LHCN-M2 (cell line): ENCODE measurements at places on chromosomes 6 and 20. TPM values are rescaled to one million over a fixed set of nuclear protein-coding genes. Genes with fewer than 3 reads are reported as not detected.
A peak's percentile ranks its signal among the peaks of the same experiment; 100 is the strongest.

DNA sequence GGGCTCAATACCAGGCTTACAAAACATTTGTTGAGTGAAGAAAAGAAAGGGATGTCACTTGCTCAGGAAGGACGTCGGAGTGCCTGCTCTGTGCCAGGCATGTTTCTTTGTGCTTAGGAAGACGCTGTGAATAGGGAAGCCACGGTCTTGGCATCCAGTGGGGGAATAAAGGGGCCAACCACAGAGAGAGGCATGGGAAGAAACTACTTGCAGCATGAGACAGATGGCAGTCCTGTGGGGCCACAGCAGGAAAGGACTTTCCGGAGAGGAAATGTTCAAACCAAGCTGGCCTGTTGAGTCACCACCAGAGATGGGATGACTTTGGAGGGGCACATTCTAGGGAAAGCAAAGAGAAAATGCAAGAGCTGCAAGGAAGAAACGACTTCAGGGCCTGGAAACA, 173.2 kb downstream of the CDH26 start:
- DNase-seq: no peak

Gene TMC2
- not detected in 2 replicates for total RNA-seq

Gene DEFB132
- not detected in 2 replicates for total RNA-seq

Gene HS3ST5
- total RNA-seq: 0.11 TPM in 1 of 2 replicates, not detected in the other

GRCh38 chr6:31465185-31465536, 32.8 kb upstream of the MICB start:
- no peak for DNase-seq

Gene POU5F1
- 0.63 and 1.3 TPM in 2 replicates for total RNA-seq

GRCh38 chr6:82033631-82034211, 213.8 kb downstream of the IBTK start:
- no peak for DNase-seq

GRCh38 chr6:101826678-101827077, 433.2 kb downstream of the GRIK2 start:
- no peak for DNase-seq

Gene EPB41L2
- 18.1 and 26.2 TPM in 2 replicates for total RNA-seq

DNA sequence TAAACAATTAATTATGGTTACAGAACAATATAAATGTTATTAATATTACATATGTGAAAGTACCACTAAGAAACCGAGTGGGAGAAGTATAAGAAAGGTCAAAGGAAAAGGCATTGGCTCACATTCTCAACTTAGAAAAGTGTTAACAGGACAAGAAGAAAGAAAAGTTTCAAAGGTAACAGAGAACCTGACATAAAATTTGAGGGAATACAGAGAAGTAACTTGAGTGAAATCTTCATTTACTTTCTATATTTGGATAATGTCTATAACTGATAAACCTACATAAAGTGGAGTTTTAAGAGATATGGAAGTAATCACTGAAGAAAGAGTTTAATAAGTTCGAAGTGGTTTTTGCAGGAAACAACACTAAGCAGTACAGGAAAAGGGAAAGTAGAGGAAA, 30.1 kb downstream of the REPS1 start:
- no peak for DNase-seq

Gene BCAS1
- 0.06 TPM in 1 of 2 replicates, not detected in the other for total RNA-seq

Gene FAM209A
- not detected in 2 replicates for total RNA-seq

Gene ULBP3
- total RNA-seq: 10.7 and 11.0 TPM in 2 replicates

Gene ULBP2
- 7.6 and 8.1 TPM in 2 replicates for total RNA-seq

DNA sequence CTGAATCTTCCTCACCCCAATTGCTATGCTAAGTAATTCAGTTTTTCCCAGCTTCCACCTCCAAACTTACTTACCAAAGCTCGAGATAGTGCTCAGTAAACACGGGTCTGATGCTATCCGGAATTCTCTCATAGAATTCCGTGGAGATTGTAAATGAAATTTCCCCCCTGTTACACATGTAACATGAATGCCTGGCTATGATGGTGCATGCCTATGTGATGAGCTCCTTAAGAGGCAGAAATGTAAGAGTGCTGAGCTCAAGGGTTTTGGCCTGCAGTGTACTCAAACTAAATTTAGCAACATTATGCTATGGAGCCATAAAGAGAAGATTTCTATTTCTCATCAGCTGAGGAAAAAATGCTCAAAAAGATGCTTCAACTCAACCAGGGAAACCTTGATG, 133.4 kb upstream of the FUT9 start:
- DNase-seq: no peak

Gene C6orf58
- total RNA-seq: not detected in 2 replicates

GRCh38 chr6:31048099-31048498, 37.8 kb downstream of the MUC22 start:
- DNase-seq: no peak

DNA sequence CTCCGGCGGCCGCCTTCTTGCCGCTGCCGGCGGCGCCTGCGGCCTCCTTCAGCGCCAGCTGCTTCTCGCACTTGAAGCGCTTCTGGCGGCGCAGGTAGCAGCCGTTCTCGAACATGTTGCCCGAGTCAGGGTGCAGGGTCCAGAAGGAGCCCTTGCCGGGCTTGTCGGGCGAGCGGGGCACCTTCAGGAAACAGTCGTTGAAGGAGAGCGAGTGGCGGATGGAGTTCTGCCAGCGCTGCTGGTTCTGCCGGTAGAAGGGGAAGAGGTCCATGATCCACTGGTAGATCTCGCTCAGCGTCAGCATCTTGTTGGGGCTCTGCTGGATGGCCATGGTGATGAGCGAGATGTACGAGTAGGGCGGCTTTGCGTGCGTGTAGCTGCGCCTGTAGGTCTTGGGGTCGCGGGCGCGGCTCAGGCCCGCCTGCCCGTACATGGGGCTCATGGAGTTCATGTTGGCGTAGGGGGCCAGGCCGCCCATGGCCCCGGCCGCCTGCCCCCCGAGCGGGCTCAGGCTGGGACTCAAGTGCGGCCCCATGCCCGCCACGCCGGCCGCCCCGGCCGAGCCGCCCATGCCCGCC, 1.9 kb downstream of the FOXA2 start:
- no peak for DNase-seq

DNA sequence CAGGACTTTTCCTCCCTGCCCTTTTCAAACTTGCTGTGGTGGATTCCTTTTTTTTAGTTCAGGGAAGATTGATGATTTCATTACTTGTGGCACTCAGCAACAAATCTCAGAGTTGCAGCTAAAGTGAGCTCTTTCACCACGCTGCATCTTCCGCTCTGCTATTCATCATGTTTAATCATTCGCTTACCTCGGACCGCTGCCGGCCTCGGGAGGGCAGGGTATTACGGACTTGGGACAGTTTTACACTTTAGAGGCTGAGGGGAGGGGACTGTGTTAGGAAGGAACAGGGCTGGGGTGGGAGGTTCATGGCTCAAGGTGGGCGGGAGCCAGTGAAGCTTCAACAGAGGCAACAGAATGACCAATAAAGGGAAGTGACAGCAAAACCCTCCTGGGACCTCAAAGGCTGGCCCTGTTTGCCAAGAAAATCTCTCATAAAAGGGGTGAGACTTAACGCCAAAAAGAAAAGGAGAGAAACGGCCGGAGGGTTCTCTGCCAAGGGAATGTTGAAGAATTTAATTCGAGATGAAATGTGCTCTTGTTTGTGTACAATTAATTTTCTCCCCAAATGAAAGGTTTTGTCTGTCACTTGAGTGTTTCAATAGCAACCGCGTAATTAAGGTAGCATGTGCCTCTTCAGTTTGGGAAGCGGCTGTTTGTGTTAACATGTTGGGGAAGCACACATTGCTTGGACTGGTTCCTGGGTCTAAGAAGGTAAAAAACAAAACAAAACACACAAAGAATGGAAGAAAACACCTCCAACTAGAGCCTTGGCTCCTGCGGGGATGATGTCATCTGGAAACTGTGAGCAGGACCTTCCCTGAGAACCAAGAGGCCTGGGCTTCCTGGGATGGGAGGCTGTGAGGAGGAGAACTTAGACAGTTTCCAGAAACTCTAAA, 72.5 kb upstream of the SULF2 start:
- DNase-seq: no peak

DNA sequence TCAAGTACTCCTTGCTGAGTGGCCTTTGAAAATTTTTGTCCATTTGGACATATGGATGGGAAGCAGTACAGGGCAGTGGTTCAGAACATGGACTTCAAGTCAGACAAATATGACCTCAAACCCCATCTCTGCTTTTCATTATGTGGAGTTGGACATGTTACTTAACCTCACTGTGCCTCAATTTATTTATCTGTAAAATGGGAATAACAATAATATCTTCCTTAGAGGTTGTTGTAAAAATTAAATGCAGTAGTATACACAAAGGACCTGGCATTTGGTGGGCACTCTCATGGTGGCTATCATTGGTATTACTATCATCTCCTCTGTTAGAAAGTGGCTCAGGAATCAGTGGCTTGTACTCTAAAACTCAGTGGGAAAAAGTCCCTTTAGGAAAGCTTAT, 204.0 kb upstream of the MYLIP start:
- DNase-seq: no peak

DNA sequence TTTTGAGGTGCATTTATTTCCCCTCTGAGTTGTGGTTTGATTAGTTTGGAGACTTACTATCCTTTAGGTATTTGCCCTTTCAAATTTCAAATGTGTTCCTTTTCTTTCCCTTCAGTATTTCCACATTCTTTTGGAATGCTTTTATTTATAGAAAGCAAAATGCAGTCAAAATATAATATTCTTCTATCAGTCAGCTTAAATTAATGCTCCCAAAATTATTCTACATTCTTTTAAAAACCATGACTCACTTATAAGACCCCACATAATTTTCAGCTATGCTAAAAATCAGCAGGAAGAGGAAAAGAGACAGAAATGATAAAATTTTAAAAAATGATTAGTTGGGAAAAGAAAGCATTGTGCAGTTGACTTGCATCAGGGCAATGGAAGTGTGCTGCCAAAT, 180.0 kb upstream of the SMLR1 start:
- DNase-seq: no peak

DNA sequence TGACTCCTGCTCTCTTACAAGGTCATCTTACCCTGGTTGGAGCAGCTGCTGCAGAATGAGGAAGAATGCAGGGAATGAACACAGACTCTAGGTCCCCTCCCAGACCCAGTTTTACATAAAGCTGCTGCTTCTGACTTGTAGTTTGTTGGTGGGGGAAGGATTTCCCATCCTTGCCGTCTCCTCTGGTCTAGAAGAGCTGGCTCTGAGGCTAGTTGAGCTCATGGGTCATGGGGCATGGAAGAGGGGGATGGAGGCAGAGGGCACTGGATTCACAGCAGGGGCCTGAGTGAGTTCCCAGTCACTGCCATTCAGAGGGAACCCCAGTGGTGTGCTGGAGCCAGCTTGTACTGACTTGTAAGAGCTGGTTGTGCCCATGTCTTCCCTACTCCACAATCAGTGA, 9.2 kb upstream of the GUCA1A start:
- DNase-seq: peak; percentile 34

DNA sequence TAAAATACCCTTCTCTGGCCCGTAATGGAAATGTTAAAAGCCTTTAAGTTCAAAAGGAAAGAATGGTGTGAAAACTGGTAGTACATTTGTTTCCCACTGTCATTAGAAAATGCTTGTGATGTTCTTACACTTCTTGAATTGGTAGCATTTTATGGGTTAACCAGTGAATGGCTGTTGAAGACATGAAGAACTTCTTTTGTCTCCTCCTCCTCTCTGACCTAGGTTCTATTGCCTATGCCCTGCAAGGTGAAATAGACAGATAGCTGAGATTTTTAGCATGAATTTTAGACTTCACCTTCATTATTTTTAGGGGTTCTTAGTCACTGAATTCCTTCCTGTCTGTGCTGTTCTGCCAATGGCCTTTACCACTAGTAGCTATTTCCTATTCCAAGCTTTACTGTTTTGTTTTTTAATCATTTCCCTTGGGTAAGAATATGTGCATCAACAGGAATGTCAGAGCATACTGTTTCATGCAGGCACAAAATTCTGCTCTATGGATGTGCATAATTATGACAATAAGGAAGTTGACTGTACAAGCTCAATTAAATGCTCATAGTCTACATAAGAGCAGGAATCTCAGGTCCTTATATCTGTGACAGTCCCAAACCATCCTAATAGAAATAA, 4.9 kb downstream of the TNFAIP3 start:
- DNase-seq: peak; percentile 37

Gene SULF2
- total RNA-seq: 2.4 and 3.2 TPM in 2 replicates

Gene NKAIN4
- not detected in 2 replicates for total RNA-seq

Gene ZNF76
- 22.2 and 26.8 TPM in 2 replicates for total RNA-seq

Gene TNFAIP3
- 2.4 TPM in 2 replicates for total RNA-seq

Gene IMPG1
- total RNA-seq: not detected in 2 replicates

Gene NCOA6
- total RNA-seq: 5.5 and 10.1 TPM in 2 replicates

DNA sequence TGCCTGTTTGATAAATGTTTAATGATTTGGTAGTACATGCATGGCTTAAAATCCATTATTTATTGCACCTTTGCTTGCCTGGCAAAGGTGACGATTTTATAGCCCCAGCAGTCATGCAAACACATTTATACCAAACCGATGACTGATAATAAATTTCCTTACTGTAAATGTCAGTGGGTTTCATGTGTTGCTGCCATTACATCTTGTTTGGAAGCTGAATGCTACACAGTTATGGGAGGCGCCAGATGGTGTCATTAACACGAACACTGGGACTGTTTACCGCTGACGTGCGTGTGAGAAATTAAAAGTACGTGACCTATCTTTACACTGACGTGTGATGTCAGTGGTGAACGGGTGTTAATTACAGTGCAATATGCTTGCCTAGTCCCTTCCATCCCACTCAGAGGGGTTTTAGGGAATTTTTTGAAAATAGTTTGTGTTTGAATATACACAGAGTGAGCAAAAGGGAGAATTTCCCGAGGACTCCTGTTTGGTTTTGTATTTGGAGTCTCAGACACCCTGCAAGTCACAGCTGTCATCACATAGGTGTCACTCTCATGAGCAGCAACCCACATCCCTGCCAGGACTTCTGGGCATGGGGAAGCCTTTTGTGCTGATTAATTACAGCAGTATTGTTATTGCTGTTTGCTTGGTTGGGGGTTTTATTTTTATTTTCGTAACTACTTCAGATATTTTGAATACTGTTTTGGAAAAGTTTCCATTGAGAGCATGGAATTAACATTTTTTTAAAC, 151.8 kb upstream of the INSM1 start:
- no peak for DNase-seq

- no peak for DNase-seq
These were observed 2.8 kb downstream of the SIRPA start for GRCh38 chr20:1897965-1898464.

Gene CDH22
- total RNA-seq: 0.11 TPM in 1 of 2 replicates, not detected in the other

- DNase-seq: no peak
These were observed 503.7 kb upstream of the SULF2 start for GRCh38 chr20:48288930-48289507.

DNA sequence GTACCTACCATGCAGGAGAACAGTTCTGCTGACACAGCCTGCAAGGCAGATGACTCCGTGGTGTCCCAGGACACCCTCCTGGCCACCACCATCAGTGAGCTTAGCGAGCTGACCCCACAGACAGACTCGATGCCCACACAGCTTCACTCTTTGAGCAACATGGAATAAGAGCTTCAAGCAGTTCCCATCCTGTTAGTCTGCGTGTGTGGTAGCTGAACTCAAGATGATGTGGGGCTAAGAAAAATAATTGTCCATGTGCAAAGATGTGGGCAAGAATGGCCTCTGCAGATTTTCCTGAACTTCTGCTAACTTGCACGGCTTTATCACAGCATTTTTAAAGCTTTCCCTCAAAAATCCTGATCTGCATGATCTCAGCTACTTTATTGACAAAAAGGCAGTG, 8.3 kb downstream of the GZF1 start:
- no peak for DNase-seq

Gene GGT7
- 5.7 and 7.3 TPM in 2 replicates for total RNA-seq
